NCI-H1417 treated with DMSO at 0.1 percent for 48 hours (cell line): ENCODE measurements at places on chromosomes 2 and 18.

- DNase-seq: no peak
Measured at GRCh38 chr2:146939991-146940685, 904.7 kb upstream of the ACVR2A start.

- no peak for DNase-seq
Measured at GRCh38 chr18:49935215-49935614, 121.9 kb upstream of the ACAA2 start.

DNA sequence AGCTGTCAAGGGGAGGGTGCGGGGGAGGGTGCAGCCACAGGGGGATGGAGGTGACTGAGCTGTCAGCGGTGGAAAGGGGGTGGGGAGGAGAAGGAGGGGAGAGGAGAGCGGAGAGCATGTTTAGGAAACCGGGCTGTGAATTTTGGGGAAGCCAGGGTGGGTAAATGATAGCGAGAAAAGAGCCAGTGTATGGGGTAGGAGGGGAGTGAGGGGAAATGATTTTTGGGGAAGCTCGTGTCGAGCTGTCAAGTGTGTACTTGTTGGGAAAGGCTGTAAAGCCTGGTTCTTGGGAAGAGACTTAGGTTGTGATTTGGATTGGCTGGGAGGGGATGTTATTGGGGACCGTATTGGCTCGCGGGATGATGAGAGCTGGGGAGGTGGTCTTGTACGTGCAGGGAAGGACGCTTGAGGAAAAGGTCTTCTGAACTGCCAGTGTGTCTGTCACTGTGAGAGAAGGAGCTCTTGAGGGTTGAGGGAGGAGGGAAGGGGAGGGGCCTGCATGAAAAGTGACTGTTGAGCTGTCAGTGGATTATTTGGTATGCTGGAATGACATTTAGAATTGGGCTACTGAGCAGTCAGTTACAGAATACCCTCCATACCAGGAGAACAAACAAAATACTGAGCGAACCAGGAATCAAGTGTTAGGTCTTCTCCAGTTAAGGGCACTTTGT is 1.0 kb downstream of the UBR3 start:
- DNase-seq: no peak

DNA sequence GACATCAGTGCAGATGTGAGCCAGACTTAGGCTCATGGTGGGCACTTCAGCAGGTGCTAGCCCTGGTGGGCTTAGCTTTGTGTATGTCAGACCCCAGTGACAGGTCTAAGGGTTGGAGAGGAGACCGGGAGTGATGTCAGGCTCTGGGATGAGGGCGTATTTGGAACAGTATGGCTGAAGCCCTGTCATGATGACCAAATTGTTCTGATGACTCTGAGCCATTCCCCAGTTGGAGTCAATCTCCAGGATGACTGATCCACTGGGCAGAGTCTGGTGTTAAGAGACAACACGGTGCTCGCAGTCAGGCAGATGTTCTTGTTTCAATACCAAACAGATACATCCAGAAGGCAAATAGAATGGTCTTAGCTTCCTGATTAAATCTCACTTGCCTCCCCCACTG is 241.5 kb downstream of the SOX11 start:
- DNase-seq: no peak

DNA sequence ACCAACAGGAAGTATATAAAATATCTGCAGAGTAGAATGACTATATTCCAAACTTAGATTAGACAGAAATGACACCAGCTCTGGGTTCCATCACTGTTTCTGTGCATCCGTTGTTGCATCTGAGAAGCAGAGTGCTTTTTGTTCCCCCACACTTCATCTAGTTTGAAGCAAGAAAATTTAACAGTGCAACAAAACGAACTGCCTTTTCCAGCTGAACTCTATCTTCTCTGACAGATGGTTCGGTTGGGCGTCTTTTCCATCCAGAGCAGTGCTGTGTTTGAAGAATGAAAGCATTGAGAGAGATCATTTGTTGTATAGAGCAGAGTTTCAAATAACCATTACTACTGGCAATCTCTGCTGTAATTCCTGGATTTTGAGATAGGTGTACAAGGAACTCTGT is 757.5 kb downstream of the DPP10 start:
- no peak for DNase-seq

- DNase-seq: no peak
Measured at GRCh38 chr2:242056026-242056425, 186.5 kb downstream of the RTP5 start.
